ENCODE measurements at places on chromosomes 16 and 17. TPM values are rescaled to one million over a fixed set of nuclear protein-coding genes. Genes with fewer than 3 reads are reported as not detected.

DNA sequence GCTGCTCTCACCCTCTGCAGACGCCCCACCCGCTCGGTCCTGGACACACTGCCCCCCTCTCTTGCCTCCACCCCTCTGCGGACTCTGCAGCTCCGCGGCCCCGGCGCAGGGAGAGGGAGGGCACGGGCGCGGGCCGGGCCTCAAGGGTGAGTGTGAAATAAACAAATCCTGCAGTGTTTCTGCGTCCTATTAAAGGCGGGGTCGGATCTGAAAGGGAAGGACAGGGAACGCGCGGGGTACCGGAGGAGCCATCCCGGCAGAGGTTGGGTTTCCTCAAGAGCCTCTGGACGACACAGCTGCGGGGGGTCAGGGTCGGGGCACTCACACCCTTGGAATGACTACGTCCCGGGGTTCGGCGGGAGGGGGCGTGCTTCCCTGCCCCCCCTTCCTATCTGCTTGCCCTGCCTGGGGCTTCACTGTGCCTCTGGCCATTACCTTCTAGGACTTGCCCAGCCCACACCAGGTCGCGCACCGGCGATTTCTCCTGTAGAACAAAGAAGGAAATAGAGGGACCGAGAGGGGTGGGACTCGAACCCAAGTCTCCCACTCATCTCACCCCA is 466 bp upstream of the HSF4 start:
- DNase-seq, result peak; percentile 79

The EXOC7 gene
- 58.9 TPM for total RNA-seq

- DNase-seq, result peak; percentile 50
These were observed 4.9 kb downstream of the MYLK3 start for GRCh38 chr16:46743232-46743719.

GRCh38 chr17:17353625-17354484 is 50.7 kb downstream of the NT5M start:
- DNase-seq, result peak; percentile 52

- DNase-seq, result no peak
These were observed 26.6 kb upstream of the KCNG4 start for GRCh38 chr16:84266451-84266850.

The WFDC1 gene
- 125 TPM for total RNA-seq

The TRPV3 gene
- total RNA-seq, result 0.14 TPM

GRCh38 chr17:49928837-49929475 is 40.0 kb upstream of the DLX4 start:
- no peak for DNase-seq

The IL21R gene
- total RNA-seq, result 0.28 TPM

The ZNF830 gene
- 12.4 TPM for total RNA-seq

GRCh38 chr17:70332356-70333210 is 163.3 kb downstream of the KCNJ2 start:
- DNase-seq, result no peak

- no peak for DNase-seq
These were observed 198.4 kb downstream of the SHISA9 start for GRCh38 chr16:13099822-13100221.

The NT5C gene
- 88.1 TPM for total RNA-seq

DNA sequence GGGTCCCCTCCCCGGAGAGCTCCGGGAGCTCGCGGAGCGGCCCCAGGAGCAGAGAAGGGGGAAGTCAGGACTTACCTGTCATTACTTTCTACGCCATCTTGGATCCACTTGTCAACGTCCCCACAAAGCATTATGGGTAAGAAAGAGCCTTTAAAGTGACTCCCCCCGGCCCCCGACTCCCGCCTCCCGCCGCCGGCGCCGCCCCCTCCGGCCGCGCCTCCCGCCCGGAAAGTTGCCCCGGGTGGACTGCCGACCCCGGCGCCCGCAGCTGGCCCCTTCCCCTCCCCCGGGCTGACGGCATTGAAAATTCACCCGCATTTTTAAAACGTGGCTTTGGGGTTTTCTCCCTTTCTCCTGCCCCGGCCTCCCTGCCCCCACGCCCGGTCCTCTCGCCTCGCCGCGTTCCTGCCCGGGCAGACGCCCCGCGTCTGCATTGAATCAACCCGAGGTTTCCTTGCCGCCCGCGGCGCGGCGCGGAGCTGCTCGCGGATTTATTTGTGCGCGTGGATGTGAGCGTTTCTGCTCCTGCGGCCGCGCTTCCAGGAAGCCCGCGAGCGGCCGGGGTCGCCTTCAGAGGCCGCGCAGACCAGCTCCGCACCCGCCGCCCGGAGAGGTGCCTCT is at the start of gene HELZ:
TSS of gene HELZ (minus strand) at position 124 of the 621 bp plus-strand sequence. CDS start 26,392 bp downstream, outside the sequence.
- DNase-seq, result peak; percentile 81

DNA sequence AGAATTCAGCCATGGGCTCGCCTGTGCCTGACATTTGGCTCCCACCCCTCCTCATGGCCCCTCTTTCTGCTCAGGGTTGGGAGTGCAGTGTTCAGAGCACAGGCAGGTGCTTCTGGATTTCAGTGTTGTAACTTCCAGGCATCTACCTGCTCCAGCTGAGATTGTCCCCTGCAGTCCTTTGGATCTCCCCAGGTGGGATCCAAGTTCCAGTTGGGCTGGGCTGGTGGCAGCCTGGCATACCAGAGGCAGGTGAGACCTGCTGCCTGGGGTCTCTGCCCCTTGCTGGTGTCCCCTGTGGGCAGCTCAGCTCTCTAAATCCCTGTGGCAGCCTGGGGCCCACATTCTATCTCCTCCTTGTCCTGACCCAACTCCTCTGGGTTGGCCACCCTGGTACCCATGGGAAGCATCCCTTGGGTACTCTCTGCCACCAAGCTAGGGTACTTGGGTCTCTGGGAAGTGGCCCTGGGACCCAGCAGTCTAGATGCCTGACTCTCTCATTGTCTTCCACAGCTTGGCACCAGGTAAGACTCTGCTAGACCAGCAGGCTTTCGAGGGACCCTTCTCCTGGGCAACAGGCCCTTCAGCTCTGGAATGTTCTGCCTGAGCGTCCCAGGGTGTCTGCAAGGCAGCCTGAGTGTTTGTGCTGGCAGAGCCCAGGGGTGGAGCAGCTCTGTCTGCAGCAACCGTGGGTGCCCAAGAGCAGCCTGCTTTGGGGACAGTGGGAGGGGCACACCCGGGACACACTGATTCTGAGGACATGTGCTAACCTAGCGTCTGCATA is 42.5 kb downstream of the DNAH17 start:
- peak; percentile 55 for DNase-seq

GRCh38 chr16:73023320-73023719 is 24.6 kb downstream of the ZFHX3 start:
- DNase-seq, result no peak

GRCh38 chr16:83899272-83899897 is 470 bp downstream of the MLYCD start:
- DNase-seq, result peak; percentile 77
